H9 (cell line): ENCODE measurements at places on chromosomes 1 and 21. TPM values are rescaled to one million over a fixed set of nuclear protein-coding genes. Genes with fewer than 3 reads are reported as not detected.

DNA sequence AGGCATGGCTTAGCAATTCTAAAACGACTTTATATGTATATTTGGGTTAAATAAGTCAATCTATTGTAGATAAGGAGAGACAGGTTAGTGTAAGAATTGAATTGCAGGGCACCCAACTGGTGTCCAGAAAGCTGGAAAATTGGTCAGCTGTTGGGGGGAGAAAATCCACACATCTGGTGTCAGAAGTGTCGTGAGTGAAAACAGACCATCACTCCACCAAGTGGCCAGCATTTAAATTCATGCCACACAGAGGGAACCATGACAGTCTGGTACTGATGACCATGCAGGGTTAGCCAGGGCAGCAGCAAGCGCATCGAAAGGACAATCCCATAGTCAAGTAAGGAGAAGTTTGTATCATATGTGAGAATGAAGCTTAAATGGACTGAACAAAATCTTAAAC is 11.7 kb downstream of the LAX1 start:
- H3K4me3 ChIP-seq, result no peak overlapping the region
- no peaks in the 10 kb centered on the region for H3K36me3 ChIP-seq
- no peak overlapping the region for H3K27ac ChIP-seq
- H3K27me3 ChIP-seq, result no peaks in the 10 kb centered on the region
- DNase-seq, result no peak
- H3K4me1 ChIP-seq, result no peaks in the 10 kb centered on the region; the same call in 1 of the 2 replicates

DNA sequence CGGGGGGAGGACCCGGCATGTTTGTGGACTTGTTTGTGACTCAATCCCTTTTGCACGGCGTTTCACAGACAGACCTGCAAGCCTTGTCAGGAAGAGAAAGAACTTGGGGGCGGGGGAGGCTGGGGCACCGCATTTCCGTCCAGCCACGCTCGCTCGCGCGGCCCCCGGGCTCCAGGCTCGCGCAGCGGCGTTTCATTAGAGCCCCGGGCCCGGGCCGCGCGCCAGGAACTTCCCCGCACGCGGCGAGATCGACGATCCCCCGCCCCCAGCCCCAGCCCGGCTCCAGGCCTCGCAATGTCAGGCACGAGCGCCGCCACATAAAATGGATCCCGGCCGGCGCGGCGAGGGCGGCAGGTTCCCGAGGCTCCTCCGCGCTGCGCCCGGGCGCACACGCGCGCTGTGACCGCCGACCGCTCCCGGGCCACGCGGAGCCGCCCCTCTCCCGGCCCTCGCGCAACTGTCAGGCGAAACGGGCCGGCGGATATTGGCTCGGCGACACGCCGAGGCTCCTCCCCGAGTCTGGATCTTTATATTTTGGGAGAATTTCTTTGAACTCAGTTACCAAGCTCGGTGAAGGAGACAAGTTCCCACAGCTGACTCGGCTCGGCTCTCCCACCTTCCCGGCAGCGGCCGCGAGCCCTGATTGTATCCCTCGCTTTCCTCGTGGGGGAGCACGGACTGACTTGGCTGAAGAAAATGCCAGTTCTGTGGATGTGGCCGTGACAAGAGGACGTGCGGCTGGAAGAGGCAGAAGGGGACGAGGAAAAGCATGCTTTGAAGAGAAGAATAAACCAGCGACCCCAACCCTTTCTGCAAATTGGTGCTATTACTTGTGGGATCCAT is at the start of gene KIF26B:
KIF26B (plus strand) TSS at position 557 of the 843 bp plus-strand sequence. CDS start 440 bp downstream, outside the sequence.
- peak within 1 kb of the TSS; percentile 84 for H3K4me3 ChIP-seq
- DNase-seq, result peak; percentile 52
- H3K36me3 ChIP-seq, result no peaks in the 10 kb centered on the region
- H3K27ac ChIP-seq, result no peak within 1 kb of the TSS
- no peaks in the 10 kb centered on the region for H3K4me1 ChIP-seq

DNA sequence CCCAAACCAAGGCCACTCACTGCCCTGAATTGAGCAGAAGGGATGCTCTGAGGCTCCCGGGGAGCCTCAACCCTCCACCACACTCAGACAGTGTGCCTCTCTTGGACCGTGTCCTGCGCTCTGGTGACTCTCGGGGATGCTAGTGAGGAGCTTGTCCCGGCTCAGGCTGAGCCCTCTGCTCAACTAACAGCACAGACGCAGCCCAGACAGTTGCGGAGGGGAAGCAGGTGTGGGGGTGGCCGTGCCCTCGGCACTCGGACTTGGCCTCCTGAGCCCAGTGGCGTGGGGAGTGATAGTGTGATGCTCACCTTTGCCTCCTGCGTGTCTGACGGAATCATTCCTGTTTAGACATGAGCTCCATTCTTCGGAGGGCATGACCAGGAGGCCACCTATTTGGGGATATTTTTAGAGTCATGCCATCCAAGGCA is 15.4 kb upstream of the SLC19A1 start:
- H3K4me1 ChIP-seq, result no peaks in the 10 kb centered on the region; the same call in 1 of the 2 replicates
- no peak overlapping the region for H3K4me3 ChIP-seq
- H3K27me3 ChIP-seq, result no peaks in the 10 kb centered on the region

DNA sequence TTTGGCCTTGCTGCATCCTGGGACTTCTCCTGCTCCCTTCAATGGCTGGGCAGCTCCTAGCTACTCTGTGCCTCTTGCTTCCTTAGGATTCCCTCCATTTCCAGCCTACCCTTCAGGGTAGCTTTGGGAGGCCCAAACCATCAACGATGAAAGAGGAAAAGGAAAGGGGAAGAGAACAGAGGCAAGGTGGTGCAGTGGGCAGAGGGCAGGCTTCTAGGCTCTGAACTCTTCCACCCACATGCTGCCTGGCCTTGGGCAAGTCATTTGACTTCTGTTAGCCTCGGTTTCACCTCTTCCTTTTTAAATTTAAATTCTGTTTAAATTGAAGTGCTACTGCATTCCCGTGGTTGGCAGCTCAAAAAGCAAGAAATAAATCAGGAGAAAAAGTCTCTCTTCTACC is 5.7 kb upstream of the PPM1J start:
- DNase-seq, result no peak
- H3K4me3 ChIP-seq, result no peak overlapping the region
- no peaks in the 10 kb centered on the region for H3K36me3 ChIP-seq
- H3K27ac ChIP-seq, result no peak overlapping the region
- peaks cover 4% of the 10 kb centered on the region; the same call in 1 of the 2 replicates for H3K4me1 ChIP-seq

GRCh38 chr21:36461277-36461917 is 18.5 kb downstream of the CLDN14 start:
- H3K4me3 ChIP-seq, result no peak overlapping the region
- no peak for DNase-seq
- H3K27ac ChIP-seq, result no peak overlapping the region
- no peaks in the 10 kb centered on the region for H3K27me3 ChIP-seq
- 0 out of 2 replicates have a peak, but pooled peaks cover 5% of the 10 kb centered on the region for H3K4me1 ChIP-seq

DNA sequence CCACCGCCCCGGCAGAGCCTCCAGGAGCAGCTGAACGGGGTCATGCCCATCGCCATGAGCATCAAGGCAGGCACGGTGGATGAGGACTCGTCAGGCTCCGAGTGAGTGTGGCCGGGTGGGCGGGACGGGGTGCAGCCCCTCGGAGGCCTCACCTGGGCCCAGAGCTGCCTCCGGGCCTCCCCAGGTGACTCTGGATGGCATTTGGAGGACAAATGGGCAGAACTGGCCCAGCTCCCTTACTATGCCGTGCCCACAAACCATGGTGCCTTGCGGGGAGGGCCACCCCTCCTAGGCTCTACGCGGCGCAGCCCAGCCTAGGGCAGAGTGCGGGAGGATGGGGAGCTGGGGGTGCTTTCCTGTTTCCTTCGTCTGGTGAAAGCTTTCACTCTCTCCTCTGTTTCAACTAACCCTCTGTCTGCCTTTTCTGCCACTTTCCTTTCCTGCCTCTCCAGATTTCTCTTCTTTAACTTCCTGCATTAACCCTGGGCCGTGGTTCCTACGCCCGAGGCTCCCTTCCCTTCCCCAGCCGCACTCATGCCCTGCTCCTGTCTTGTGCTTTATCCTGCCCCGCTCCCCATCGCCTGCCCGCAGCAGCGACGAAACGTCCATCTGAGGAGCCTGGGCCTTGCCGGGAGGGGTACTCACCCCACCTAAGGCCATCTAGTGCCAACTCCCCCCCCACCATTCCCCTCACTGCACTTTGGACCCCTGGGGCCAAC is 9.2 kb downstream of the PSRC1 start:
- H3K4me3 ChIP-seq, result no peak overlapping the region
- H3K27me3 ChIP-seq, result no peaks in the 10 kb centered on the region
- peaks cover 34% of the 10 kb centered on the region for H3K36me3 ChIP-seq
- no peak for DNase-seq
- H3K4me1 ChIP-seq, result no peaks in the 10 kb centered on the region; the same call in 1 of the 2 replicates

The FBLIM1 gene
- 64.7 and 66.8 TPM in 2 replicates for total RNA-seq

The FOXO6 gene
- total RNA-seq, result 0.83 and 0.99 TPM in 2 replicates
